ENCODE measurements at places on chromosomes 6 and 20.

GRCh38 chr6:4270776-4271175, 135.4 kb upstream of the ECI2 start:
- DNase-seq = no peak

DNA sequence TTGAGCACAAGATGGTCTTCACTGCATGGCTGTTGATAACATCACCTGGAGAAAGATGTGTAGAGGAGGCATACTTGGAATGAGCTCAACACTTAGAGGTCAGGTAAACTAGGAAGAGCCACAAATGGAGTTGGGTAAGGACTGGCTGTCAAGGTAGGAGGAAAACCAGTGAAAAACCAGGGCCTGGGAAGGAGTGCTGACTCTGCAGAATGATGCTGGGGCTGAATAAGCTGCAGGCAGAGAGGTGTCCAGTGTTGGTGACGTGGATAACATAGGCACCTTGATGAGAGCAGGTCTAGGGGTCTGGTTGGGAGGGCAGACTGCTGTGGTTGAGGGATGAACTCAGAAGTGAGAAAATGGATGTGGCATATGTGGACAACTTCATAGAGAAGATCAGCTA, 160.2 kb downstream of the CARMIL1 start:
- DNase-seq = no peak

DNA sequence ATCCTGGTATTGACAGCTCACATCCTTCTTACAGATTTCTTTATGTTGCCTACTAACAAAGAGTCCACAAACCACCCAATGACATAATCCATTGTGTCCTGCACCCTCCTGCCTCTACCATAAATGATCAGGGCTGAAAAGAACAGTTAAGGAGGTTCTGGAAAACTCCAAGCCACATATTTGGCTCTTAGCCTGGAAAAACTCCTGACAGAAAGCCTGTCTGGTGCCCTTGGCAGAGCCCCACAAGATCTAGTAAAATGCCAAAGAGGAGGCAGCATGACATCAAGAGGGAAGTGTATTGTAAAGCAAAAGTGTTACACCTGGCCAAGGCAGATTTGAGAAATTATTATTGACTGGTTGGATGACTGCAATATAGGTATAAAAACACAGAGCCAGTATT, 126.4 kb upstream of the VGLL2 start:
- DNase-seq = no peak

- DNase-seq = no peak
These were observed 1.8 kb downstream of the ENTPD6 start for GRCh38 chr20:25197183-25197869.

- DNase-seq = no peak
These were observed 87.5 kb downstream of the SAMD5 start for GRCh38 chr6:147595961-147596360.

- no peak for DNase-seq
These were observed 328.5 kb upstream of the PRDM1 start for GRCh38 chr6:105757512-105758200.

DNA sequence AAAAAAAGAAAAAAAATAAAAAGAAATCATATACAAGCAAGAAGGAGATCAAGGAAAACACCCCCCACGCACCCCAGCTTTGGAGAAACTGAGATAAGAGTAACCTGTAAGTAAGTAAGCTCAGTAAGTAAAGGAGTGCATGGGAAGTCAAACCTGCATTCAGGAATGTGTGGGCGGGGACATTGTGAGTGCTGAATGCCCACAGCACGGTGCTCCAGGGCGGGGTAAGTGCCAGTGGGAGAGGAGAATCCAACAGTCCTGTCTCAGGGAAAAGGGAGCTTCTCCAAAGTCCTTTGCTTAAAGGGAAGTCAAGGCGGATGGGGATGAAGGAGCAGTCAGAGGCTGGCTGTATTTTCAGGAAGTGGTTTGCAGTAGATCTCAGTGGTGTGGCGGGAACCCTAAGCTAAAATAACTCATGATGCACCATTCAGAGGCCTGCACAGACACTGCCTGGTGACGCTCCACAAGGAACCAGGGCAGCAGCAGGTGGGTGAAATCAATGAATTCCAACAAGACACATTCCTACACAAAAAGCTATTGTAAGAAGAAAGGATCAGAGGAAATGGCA, 368.0 kb downstream of the QKI start:
- no peak for DNase-seq

GRCh38 chr6:117118490-117118889, 146.9 kb upstream of the VGLL2 start:
- DNase-seq = no peak

- DNase-seq = no peak
These were observed 56.9 kb upstream of the CD2AP start for GRCh38 chr6:47420394-47421371.

GRCh38 chr20:10622657-10623418, 51.0 kb downstream of the JAG1 start:
- no peak for DNase-seq

GRCh38 chr20:25551413-25552215, 33.7 kb downstream of the NINL start:
- DNase-seq = no peak

GRCh38 chr20:61487346-61487996, 235.4 kb downstream of the CDH4 start:
- no peak for DNase-seq

DNA sequence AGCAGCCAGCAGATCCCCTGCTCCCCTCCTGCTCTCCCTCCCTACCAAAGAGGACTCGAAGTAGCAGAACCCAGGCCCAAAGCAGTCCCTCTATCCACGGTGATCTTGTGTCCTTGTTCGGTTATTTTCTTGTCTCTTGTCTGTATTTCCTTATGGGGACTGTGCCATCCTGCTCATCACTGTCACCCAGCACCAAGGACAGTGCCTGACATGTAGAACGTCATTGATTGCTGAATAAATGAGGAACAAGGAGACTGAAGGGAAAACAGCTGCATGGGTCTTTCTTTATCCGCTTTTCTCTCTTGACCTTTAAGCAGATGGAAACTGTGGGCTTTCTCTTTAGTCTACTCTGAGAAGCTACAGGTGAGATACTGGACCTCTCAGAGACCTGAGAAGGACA, 29.4 kb upstream of the ZNF831 start:
- no peak for DNase-seq

DNA sequence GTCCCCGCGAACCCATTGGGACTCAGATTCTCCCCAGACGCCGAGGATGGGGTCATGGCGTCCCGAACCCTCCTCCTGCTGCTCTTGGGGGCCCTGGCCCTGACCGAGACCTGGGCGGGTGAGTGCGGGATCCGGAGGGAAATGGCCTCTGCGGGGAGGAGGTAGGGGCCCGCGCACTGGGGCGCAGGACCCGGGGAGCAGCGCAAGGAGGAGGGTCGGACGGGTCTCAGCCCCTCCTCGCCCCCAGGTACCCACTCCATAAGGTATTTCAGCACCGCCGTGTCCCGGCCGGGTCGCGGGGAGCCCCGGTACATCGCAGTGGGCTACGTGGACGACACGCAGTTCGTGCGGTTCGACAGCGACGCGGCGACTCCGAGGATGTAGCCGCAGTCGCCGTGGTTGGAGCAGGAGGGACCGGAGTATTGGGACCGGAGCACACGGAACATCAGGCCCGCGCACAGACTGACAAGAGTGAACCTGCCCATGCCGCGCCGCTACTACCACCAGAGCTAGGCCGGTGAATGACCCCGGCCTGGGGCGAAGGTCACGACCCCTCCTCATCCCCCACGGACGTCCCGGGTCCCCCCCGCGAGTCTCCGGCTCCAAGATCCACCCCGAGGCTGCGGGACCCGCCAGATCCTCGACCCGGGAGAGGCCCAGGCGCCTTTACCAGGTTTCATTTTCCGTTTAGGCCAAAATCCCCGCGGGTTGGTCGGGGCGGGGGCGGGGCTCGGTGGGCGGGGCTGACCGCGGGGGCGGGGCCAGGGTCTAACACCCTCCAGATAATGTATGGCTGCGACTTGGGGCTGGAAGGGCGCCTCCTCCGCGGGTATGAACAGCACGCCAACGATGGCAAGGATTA, 15.7 kb upstream of the HLA-A start:
- peak; percentile 81 for DNase-seq

DNA sequence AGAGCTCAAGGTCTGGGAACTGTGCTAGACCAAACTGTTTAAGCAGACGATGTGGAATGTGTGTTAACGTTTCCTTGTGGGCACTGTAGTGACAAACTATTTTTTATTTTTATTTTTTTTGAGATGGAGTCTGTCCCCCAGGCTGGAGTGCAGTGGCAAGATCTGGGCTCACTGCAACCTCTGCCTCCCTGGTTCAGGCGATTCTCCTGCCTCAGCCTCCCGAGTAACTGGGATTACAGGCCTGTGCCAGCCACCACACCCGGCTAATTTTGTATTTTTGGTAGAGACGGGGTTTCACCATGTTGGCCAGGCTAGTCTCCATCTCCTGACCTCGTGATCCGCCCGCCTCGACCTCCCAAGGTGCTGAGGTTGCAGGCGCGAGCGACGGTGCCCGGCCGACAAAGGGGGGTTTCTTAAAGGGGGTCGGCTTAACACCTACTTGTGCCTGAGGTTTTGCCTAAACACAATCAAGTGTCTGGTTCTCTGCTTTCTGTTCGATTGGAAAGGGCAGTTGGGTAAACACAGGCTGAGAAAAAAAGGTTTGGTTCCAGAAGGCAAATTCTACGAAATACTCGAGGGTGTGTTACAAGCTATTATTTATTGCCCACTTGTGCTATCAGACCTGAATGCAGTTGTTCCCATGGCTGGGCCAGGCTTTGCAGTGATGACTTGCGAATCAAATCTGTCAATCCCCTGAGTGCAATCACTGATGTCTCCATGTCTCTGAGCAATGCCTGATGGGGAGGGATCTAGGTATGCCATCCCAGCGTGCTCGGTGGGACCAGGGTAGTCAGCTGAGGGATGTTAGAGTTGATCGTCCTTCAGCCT, 1.3 kb downstream of the NOP56 start:
- DNase-seq = no peak

GRCh38 chr6:169912266-169913095, 161.1 kb downstream of the ERMARD start:
- DNase-seq = no peak

DNA sequence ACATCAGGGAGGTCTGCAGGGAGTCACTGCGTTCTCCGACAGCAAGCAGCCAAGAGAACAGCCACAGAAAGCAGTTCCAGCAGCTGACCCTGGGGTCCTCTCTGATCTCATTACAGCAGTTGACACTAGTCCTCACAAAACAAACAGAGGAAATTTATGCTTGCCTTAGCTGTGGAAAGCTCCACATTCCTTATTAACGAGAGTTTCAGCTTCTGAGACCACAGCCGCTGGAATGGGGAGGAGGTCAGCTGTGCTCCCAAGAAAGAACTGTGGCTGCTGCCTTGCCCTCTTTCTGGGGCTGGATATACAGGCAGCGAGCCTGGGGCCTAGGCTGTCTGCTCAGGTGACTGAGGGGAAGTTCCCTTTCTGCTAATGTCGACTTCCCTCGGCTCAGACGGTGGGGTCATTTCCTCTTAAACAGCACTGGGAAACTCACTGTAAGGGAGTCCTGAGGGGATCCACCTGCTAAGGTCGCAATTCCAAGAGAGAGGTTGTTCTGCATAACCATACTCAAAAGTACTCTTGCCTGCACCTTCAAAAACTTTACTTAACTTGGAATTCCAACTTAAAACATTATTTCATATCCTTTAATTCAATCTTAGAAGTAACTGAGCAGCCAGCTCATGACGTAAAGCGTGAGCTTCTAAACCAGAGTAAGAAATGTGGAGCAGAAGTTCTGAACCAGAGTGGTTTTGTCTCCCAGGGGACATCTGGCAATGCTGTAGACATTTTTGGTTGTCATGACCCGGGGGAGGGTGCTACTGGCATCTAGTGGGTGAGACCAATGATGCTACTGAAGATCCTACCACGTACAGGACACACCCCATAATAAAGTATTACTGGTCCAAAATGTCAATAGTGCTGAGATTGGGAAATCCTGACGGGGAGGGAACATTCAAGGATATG, 80.3 kb downstream of the BACH2 start:
- no peak for DNase-seq

GRCh38 chr20:10927936-10928840, 254.4 kb upstream of the JAG1 start:
- no peak for DNase-seq

DNA sequence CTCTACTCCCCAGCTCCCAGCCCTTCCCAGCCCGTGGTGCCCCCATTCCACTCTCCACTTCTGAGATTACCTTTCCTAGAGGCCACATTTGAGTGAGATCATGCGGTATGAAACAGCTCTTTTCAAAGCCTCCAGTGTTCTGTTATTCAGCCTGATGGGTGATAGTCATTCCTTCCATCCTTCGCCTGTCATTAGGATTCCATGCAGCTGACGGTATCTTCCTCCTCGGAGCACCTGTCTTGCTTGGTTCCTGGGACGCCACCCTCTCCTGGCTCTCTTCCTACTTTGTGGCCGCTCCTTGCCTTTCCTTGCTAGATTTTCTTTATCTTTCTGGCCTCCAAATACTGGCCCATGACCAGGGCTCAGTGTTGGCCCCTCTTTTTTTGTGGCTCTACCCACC, 137.0 kb downstream of the ARID1B start:
- DNase-seq = no peak

- DNase-seq = peak; percentile 42
These were observed 6.9 kb upstream of the HELZ2 start for GRCh38 chr20:63580796-63581461.

DNA sequence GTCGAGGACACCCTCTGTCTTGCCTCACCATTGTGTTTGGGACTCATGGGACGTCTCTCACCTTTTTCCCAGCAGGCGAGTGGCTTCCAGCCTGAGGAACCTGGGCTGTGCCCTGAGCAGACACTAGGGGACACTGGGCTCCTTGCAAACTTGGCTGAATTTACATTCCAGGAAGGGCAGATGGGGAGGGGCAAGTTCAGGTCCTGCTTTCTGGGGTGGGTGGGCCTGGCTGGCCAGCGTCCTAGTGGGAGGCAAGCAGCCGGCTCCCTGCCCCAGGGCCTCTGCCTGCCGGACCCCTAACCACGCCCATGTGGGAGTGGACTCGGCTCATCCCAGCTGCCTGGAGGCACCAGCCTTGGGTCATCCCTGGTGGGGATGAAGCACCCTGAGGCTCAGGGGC, 48.2 kb upstream of the MLN start:
- no peak for DNase-seq

DNA sequence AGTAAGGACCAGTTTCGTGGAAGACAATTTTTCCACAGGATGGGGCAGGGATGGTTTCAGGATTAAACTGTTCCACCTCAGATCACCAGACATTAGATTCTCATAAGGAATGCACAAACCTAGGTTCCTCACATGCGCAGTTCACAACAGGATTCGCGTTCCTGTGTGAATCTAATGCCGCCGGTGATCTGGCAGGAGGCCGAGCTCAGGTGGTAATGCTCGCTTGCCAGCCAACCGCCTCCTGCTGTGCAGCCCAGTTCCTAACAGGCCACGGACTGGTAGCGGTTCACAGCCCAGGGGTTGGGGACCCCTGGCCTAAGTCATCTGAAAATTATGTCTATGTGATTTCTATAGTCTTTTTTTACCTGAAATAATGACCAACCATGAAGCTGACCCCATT, 217.5 kb downstream of the TMEM200A start:
- no peak for DNase-seq
